ENCODE measurements at places on chromosomes 1 and 21.

- no peak for DNase-seq
Measured at GRCh38 chr1:18938008-18938706, 18.3 kb downstream of the IFFO2 start.

- peak; percentile 86 for DNase-seq
Measured at GRCh38 chr21:29181799-29182470, 51.5 kb downstream of the MAP3K7CL start.

- DNase-seq: no peak
Measured at GRCh38 chr1:41545996-41546832, 61.7 kb upstream of the EDN2 start.

DNA sequence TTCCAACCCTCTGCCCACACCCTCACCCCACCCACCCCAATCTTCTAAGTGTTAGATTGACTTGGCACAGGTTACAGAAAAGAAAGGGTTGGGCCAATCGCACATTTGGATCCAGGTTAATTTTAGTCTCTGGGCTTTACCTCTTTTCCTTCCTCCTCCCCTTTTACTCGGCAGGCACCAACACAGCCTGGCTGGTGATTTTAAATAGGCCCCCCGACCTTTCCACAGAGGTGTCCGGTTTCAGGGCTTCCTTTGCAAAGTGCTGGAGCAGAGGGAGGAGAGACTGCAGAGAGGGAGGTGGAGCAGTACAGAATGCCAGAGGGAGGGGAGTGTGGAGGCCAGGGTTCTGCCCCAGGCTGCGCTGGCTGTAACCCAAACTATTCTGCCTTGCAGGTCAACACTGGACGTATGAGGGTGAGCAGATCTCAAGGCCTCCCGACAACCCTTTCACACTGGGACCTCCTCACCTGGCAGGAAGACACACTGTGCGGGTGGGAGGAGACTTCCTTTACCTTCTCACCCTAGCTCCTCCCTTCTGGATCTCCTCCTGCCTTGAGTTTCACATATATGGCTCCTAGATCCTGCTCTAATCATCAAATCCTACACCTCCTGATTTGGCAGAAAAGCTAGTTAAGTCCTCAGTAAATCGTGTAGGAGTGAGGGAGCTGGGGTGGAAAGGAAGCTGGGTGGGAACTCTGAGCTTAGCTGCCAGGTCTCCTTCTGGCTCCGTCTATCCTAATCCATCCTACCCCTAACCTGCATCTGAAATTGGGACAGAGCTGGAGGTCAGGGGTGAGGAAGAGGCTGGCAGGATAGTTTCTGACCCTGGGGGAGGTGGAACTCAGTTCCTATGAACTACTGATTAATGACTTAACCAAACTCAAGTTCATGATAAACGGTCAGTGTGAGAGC is 2.4 kb downstream of the CA14 start:
- DNase-seq: no peak

GRCh38 chr1:9434247-9435152 is 104.8 kb upstream of the SLC25A33 start:
- DNase-seq: no peak

- no peak for DNase-seq
Measured at GRCh38 chr1:83860490-83861221, 138.3 kb downstream of the TTLL7 start.

DNA sequence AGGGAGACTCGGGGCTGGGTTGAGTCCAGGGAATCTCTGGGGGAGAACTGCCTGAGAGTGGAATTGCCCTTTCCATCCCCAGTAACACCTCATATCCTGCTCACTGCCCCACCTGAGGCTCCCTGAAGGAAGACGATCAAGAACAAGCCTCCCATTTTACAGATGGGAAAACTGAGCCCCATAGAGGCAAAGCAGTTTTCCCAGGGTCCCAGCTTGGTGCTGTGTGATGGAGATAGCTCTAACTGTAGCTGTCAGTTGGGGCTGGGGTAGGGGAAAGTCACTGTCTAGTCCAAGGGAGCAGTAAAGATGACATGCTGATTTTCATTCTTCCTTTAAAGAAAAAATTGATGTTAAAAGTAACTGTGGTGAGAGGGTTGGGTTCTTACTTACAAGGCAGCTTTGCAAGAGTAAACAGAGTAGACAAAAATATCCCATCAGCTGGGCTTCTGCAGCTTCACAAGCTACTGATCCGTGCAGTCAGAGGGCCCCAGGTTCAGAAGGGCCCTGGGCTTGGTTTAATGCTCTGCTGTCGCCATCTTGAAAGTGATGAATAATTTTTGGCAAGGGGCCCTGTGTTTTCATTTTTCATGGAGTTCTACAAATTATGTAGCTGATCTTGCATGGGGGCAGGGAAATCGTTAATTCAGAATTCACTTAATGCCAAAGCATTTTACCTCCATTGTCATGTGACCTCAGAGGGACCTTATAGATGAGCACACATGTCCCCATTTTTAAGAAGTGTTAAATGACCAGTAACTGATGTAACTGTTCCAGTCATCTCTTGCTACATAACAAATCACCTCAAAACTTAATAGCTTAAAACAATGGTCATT is 17.6 kb upstream of the TNFRSF1B start:
- no peak for DNase-seq

DNA sequence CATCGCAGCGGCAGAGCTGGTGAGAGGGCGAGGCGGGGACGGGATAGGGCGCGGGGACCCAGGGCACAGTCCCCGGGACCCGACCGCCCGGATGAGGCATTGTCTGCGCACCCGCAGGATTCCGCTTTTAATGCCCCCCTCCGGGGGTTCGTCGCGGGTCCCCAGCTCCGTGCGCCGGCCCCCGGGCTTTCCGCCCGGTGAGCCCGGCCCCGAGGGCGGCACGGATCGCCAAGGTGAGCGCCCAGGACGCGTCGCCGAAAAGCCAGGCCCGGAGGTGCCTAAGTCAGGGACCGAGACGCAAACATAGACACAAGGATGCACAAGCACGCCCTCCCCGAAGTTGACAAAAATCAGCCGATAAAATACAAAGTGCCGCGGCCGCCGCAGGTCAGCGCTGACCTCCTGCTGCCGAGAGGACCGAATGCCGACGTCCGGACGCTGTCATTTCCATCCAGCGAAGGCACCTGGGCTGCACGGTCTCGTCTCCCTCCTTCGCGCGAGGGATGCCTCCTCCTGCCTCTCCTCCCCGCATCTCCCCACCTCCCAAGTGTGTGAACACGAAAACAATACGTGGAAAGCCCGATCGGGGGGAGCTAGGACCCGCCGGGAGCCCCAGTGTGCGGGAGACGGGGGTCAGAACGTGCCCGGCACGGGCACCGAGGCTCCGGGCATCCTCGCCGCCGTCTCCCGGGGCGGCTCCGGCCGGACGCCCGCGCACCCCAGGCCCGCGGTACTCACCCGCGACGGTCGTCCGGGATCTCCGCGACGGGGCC is 101.1 kb upstream of the SOD1 start:
- peak; percentile 20 for DNase-seq

GRCh38 chr1:33143176-33143575 is 38.7 kb downstream of the TRIM62 start:
- DNase-seq: no peak

DNA sequence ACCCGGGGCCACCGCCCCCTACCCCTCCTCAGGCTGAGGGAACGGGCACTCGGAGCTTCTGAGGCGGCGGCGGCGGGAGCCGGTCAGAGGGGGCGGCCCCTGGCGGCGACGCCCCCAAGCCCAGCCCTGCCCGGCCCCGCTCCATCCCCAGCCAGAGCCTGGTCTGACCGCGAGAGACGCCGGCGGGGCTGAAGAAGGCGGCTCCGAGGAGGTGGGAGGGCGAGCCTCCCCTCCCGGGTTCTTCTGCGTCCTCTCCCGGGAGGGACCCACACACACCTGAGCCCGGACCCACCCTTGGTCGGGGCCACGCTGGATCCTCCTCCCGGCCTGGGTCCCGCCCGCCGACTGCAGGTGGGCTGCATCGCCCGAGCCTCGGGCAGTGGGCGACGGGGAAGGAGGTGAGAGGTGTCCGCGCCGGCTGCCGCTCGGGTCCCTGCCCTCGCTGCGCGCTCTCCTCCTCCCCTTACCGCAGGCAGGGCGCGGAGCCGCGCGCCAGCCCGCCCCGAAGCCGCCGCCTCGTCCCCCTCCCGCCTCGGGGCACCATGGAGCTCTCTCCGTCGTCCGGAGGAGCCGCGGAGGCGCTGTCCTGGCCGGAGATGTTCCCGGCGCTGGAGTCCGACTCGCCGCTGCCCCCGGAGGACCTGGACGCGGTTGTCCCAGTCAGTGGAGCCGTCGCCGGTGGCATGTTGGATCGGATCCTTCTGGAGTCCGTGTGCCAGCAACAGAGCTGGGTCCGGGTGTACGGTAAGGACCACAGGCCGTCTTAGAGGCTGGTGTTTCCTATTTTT is at the start of gene RASAL2:
Gene RASAL2 (plus strand): TSS at position 154 of the 788 bp plus-strand sequence. CDS start 389 bp downstream, at position 543.
- DNase-seq: no peak

DNA sequence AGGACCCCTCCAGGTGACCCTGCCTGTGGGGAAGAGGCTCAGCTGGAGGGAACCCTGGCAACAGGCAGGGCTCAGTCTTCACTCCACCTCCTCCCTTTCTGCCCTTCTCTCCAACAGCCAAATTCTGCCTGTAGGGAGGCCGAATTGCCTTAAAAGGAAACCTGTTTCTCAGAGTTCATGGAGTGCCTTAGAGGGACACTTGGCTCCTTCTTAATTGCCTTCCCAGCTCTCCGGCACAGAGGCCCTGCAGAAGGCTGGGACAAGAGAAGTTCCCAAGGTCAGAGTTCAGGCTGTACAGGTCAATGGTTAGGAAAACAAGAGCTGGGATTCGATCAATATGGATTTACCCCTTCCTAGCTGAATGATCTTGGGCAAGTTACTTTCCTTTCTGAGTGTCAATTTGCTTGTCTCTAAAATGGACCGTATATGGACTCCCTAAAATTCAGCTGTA is 6.2 kb downstream of the CSRP1 start:
- DNase-seq: no peak

DNA sequence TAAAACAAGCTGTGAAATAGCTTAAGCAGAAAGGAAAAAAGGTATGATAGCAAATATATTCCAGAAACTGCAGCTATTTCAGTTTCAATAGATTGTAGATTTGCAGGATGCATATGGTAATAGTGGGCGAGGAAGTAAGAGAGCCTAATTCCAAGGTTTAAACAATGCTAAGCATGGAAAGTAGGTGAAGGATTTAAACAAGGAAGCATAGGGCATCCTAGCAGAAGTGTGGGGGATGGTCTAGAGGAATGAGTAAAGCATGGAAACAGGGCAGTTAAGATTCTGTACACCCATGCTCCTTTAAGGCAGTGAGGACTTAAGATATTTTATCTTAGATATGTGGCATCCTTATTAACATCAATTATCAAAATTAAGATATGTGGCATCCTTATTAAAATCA is 2.6 kb downstream of the IVNS1ABP start:
- no peak for DNase-seq

- no peak for DNase-seq
Measured at GRCh38 chr21:41926807-41927171, 27.0 kb downstream of the C2CD2 start.

GRCh38 chr1:99227056-99227897 is 37.0 kb upstream of the PLPPR4 start:
- no peak for DNase-seq

GRCh38 chr1:15254559-15254958 is 7.5 kb downstream of the FHAD1 start:
- no peak for DNase-seq

DNA sequence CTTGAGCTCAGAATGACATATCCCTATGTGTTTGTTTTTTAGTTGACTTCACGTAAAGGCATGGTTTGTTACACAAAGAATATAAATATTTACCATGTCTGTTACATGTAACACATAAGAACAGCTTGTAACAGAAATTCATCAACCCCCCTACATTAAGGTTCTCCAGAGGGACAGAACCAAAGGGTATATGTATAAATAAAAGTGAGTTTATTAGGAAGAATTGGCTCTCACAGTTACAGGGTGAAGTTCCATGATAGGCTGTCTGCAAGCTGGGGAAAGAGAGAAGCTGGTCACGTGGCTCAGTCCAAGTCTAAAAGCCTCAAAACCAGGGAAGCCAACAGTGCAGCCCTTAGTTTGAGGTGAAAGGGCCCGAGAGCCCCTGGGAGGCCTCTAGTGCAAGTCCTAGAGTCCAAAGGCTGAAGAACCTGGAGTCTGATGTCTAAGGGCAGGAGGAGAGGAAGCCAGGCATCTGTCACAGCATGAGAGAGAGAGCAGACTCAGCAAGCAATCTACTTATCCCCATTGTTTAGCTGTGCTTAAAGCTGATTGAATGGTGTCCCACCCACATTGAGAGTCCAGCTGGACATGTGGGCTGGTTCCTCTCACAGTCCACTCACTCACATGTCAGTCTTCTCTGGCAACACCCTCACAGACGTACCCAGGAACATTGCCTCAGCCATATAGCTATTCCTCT is 15.8 kb downstream of the THRAP3 start:
- no peak for DNase-seq

- no peak for DNase-seq
Measured at GRCh38 chr1:227449741-227450441, 113.5 kb upstream of the ZNF678 start.

GRCh38 chr1:246128494-246129069 is 378.5 kb downstream of the SMYD3 start:
- no peak for DNase-seq

DNA sequence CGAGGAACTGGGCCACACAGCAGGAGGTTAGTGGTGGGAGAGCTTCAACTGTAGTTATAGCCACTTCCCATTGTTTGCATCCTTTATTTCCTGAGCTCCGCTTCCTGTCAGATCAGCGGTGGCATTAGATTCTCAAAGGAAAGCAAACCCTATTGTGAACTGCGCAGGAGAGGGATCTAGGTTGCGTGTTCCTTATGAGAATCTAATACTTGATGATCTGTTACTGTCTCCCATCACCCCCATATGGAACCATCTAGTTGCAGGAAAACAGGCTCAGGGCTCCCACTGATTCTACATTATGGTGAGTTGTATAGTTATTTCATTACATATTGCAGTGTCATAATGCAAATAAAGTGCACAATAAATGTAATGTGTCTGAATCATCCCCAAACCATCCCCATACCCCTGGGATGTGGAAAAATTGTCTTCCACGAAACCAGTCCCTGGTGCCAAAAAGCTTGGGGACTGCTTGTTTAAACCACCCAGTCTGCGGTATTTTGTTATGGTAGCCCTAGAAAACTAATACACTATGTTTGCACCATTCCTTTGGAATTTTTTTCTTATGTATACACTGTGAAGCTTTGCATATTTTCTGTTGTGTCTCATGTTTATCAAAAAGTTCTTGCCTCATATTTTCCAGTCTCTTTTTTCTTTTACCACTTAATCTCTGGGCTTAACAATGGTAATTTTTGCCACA is 136.6 kb upstream of the IVNS1ABP start:
- DNase-seq: peak; percentile 95

GRCh38 chr1:114648503-114648902 is 21.3 kb downstream of the DENND2C start:
- DNase-seq: no peak

- DNase-seq: peak; percentile 47
Measured at GRCh38 chr1:8448911-8449661, 131.2 kb downstream of the SLC45A1 start.

GRCh38 chr1:114455102-114455785 is 55.8 kb downstream of the TRIM33 start:
- no peak for DNase-seq

GRCh38 chr21:40846587-40847411 is at the start of gene DSCAM:
Gene DSCAM, minus strand, starts transcription at chr21:40847158. Its CDS starts 497 bp downstream, at chr21:40846661.
- no peak for DNase-seq

- no peak for DNase-seq
Measured at GRCh38 chr1:203711251-203712007, 53.6 kb upstream of the LAX1 start.

- peak; percentile 44 for DNase-seq
Measured at GRCh38 chr1:196088541-196088940, 519.7 kb downstream of the KCNT2 start.

- no peak for DNase-seq
Measured at GRCh38 chr1:36748466-36748865, 265.8 kb upstream of the CSF3R start.

- DNase-seq: no peak
Measured at GRCh38 chr1:18948913-18949685, 7.4 kb downstream of the IFFO2 start.

All from fibroblast of skin of left quadriceps (primary cell).